ENCODE measurements at places on chromosomes 3 and 15.

- no peak for DNase-seq
These were observed 238.2 kb downstream of the GREM1 start for GRCh38 chr15:32956006-32956405.

DNA sequence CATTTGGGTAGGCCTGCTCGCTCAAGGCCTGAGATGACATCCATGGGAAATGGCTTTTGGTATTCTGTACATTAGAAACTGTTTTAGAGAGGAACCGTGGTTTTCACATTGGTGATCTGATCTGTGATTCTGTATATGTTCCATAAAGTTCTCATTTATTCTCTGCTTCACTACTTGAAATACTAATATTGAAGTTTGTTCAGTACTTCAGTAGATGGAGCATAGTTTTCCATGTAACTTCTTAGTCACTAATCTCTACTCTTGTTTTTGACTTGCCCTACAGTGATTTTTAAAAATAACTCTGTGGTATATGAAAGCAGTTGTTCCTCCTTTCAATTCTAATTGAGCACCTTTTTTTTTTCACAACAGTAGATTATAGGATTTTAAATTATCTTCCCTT lies 66.5 kb downstream of the MBNL1 start:
- DNase-seq = no peak

DNA sequence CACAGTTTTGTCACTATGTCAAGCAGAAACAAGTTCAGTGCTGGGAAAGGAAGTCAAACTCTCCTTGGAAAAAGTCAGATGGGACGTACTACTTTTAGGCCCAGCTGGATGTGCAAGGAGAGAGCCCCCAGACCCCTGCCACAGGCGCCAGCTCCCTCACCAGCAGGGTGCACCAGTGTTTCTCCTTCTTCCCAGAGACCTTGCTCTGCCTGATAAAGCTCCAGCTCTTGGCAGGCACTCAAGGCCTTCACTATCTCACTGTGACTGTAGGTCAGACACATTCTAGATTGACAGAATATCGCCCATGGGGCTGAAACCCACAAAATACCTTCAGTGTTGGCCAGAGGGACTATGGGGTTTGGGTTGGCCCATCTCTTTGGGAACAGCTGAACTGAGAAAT lies 54.8 kb upstream of the CHRNB4 start:
- DNase-seq = no peak

DNA sequence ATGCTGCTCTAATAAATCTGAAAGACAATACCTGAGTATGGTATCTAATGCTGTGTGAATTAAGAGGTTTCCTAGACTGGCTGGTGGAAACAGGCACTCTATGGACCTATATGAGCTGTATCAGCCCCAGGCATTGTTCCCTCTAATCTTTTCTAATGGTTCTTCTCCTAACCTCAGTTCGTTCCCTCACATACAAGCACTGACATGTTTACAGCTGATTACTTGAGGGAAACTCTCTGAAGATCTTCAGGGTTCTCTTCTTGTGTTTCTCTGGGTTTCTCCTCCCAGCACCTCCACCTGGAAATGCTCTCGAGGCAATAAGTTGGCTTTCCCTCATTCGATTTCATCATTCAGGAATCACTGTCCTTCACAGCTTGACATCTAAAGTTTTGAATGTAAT lies 52.9 kb downstream of the KLF15 start:
- no peak for DNase-seq

GRCh38 chr3:4645468-4645867 lies 152.3 kb downstream of the ITPR1 start:
- DNase-seq = no peak
